A549 (cell line): ENCODE measurements at places on chromosomes 11 and 22. TPM values are rescaled to one million over a fixed set of nuclear protein-coding genes. Genes with fewer than 3 reads are reported as not detected.

The SPDYC gene
- polyA plus RNA-seq = not detected in 3 replicates

The TRIM51 gene
- polyA plus RNA-seq = not detected in 3 replicates

- no peak for DNase-seq
Observed at GRCh38 chr11:2467695-2468055, 22.9 kb downstream of the KCNQ1 start.

DNA sequence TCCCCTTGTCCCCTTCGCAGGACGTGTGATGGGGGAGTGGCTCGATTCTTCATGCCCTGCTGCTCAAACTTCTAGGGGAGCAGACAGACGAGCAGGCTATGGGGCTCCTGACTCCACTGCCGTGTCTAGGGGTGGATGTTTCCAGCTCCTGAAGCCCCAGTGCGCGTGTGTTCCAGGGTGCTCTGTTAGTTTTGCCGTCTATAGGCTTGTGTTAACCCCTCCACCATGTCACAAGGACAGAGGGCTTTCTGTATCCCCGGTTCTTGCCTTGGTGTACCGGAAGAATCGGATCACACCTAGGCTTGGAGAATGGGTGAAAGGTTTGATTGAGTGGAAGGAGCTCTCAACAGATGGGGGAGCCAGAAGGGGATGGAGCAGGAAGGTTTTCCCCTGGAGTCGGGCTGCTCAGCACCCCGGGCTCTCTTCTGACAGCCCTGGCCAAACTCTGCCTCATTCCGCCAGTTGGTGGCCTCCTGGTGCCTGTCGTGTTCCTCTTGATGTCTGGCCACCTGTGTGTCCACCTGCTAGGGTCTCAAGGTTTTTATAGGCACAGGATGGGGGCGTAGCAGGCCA is 810.7 kb downstream of the BRD1 start:
- no peak for DNase-seq

- no peak for DNase-seq
Observed at GRCh38 chr11:88363648-88364065, 26.1 kb upstream of the CTSC start.

- DNase-seq = no peak
Observed at GRCh38 chr22:38740754-38741153, 15.0 kb downstream of the SUN2 start.
